ENCODE measurements at places on chromosomes 2 and 18.

GRCh38 chr2:240310645-240311044 is 124.8 kb upstream of the GPC1 start:
- DNase-seq, result no peak

DNA sequence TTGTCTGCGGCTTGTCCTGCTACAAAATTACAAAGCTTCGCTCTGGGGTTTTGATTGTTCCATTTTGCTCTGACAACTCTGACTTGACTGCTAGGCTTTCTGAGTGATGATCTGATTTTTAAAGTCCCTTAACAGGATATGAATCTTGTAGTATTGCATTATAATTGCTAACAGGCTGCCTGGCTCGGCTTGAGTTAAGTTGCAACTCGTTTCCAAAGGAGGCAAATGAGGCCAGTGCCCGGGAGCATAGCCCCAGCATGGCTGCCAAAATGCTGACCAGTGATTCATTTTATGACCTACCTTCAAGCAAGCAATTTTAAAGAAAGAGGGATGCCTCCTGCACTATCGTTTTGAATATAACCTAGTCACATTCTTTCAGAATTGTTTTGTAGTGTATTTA is 135.4 kb downstream of the COL6A3 start:
- no peak for DNase-seq

DNA sequence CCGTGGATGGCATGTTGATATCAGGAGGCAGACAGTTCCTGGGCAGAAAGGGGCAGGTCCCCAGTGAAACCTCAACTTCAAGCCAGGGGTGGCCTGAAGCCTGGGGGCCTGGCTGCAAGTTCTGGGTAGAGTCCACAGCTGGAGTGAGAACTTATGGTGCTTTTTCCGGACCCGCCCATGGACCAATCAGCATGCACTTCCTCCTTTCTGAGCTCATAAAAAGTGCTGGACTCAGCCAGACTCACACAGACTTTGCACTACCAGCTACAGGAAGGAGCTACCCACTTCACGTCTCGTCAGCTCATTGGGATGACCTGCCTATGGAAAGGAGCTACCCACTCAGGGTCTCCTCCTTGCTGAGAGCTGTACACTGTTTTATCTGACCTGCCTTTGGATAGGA is 183.1 kb upstream of the MC4R start:
- no peak for DNase-seq

DNA sequence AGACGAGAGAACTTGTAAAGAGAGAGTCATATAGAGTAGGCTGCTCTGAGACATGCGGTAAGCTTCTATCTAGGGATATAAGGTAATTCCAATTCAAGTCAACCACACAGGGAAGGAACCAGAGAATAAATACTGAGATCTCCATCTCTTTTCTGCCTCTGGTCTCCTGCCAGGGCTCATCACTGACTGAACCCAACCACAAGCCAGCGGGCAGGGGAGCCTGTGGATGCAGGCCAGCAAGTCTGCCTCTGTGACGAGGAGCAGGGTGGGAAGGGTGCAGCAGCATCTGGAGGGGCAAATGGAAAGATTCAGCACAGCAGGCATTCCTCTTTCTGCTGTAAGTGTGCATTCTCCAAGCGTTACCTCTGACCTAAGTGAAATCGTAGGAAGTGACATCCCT is 82.2 kb downstream of the ICOS start:
- no peak for DNase-seq
